ENCODE measurements at places on chromosomes 5 and 9.

DNA sequence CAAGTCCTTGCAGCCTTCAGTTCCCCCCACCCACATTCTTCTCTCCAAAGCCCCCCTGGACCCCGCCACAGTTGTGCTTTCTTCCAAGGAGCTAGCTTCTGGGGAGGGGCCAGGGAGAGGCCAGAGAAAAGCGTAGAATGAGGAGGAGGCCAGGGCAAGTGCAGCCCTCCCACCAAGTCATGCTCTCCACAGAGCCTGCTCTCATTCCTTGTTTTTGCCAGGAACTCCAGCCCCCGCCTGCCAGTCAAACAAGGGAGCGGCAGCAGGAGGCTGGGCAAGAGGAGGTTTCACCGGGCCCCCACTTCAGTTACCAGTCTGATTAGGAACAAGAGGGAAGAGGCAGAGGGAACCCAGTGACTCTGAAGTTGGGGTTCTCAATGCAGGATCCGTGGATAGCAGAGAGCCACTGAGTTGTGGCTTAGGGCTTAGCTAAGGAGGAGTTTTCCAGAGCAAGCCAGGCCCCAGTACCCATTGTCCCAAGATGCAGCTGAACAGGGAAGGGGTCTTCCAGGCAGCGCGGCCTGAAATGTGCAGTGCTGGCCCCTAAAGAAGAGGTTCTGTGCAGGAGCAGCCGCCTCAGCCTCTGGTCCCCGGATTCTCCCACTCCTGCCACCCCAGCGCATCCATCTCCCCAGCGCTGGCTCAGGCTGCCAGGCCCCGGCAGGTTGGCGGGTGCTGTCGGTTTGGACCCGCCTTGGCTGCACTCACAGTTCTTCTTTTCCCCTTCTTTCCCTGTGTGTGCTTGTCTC, 120.6 kb downstream of the DAB2IP start:
- H3K27me3 ChIP-seq: no peaks in the 10 kb centered on the region
- no peaks in the 10 kb centered on the region for H3K36me3 ChIP-seq
- no peaks in the 10 kb centered on the region for H3K4me1 ChIP-seq

DNA sequence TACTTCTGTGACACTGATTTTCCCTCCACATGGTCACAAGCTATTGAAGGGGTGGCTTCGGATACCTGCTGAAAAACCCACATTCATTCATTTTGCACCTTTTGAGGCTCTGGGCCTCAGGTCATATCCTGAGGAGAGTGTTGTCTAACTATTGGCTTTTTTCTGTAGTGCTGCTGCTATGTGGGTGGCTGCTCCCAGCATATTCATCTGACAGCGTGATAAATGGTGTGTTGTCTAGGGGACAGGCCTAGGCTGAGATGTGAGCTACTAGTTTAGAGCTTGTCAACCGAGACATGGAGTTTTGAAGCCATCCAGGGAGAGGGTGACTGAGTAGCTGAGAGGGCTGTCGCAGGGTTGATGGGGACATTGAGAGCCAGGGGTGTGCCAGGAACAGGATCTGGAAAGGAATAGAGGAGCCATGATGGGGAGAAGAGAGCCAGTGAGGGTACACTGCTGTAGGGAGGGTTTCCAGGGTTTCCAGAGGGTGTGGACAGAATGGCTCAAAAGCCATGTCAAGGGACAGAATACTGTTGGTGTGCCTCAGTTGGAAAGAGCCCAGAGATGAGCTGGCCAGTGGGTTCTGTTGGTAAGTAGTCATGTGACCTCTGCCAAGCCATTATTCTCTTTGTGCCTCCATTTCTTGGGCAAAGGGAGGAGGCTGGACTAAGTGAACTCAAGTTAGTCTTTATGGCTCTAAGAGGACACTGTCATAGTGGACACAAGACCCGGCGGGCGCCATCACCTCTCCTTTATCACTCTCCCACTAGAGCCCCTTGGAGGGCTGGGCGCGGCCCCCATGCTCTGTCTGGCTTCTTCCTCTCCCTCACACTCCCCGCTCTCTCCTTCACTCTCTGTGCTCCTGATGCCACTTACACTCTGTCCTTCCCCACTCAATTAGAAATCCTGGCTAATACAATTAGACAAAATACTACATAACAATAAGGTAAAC, 19.9 kb downstream of the ADCY2 start:
- no peaks in the 10 kb centered on the region for H3K4me1 ChIP-seq
- H3K27me3 ChIP-seq: no peaks in the 10 kb centered on the region
- H3K36me3 ChIP-seq: no peaks in the 10 kb centered on the region
- DNase-seq: no peak

DNA sequence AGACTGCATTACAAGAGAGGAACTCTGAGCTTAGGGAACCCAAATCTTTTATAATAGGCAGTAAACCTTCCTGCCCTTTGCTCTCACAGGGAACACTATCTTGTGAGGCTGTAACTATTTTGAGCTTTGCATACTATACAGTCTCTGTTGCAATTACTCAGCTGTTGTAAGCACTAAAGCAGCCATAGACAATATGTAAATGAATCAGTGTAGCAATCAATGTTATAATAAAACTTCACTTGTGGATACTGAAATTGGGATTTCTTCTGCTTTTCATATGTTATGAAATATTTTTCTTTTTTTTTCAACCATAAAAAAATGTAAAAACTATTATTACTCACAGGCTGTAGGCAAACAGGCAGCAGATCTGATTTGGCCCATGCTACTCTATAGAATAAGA, 16.7 kb upstream of the UBQLN1 start:
- no peak overlapping the region for H3K27ac ChIP-seq
- H3K36me3 ChIP-seq: no peaks in the 10 kb centered on the region
- H3K4me1 ChIP-seq: no peaks in the 10 kb centered on the region

DNA sequence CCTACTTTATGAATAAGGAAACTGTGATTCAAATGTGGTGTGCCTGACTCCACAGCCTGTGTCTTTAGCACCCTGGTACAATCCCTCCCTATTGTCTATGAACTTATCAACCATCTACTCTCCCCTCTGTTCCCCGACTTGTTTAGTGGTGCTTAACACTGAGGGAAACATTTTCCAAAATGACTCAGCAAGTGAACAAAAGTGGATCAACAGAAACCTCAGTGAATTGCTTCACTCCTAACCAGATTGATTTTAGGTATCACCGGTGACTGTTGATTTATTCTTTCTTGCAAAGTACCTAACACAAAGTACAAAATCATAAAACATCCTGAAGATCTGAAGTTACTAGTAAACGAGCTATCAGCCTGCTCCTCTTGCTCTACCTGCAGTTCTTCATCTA, 42.1 kb upstream of the RAPGEF6 start:
- H3K27ac ChIP-seq: no peak overlapping the region
- DNase-seq: no peak
- no peak overlapping the region for H3K4me3 ChIP-seq
- H3K36me3 ChIP-seq: peaks cover 61% of the 10 kb centered on the region

DNA sequence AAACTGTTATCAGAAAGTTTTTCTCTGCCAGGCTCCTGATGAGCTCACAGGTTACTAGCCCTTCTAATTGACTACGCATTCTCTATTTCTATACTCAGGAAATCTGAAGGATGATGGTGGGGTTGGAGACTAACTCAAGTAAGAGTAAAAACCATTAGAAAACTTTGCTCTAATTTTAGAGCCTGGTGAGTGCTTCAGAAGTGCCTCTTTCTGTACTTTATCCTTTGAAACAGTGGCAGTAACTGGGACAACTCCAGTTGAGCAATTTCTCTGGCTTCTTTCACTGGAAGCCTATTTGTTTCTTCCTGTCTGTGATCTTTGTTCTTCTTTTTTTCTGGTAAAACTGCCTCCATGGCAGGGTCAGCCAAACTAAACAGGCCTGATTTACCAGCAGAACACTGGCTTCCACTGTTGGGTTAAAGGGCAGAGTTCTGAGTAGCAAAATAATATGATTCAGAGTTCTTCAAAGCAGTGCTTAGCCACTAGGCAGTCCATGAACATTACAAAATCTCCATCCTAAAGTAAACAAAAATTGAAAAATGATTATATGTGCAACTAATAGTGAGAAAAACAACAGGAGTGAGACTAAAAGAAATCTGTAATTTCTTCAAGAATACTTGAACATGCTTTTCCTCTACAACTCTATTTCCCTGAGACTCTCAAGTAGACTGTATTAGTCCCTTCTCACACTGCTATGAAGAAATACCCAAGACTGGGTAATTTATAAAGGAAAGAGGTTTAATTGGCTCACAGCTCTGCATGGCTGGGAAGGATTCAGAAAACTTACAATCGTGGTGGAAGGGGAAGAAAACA, 79.8 kb downstream of the MROH2B start:
- DNase-seq: no peak
- H3K4me1 ChIP-seq: no peaks in the 10 kb centered on the region
- no peak overlapping the region for H3K4me3 ChIP-seq
- no peak overlapping the region for H3K27ac ChIP-seq
- no peaks in the 10 kb centered on the region for H3K36me3 ChIP-seq

DNA sequence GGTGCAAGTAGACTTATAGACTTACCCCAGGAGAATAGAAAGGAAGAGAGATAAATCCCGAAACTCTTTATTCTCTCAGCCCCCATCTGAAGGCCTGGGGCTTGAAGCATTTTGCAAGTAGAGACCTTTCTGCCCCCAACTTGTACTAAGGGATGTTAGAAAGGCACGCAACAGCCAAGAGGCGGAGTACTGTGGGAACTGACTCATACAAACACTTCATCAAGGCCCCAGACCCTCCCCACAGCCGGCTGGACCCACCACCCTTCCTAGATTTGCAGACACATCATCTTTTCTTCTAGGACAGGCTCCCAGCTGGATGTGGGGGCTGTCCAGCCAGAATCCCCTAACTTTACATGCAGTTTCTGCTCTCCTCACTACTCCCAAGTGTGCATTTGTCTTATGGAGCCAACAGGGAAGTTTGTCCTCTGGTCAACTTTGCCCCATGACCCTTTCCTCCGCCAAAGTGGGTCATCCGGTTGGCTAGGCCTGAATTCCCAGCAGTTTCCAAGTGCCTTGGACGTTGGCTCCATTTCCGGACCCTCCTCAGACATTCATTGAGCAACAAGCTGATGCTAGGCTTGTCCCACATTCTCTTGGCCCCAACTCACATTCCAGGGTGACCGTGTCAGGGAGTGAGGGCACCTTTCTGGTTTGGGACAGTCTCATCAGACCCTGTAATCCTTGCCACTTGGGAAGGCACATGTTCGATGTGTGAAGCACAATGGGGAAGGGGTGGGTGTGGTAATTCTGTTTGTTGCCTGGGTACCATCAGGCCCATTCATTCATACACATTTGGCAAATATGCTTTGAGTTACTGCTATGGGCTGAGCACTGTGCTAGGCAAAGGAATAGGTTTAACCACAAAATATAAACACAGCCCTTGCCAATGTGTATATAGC, 64.6 kb downstream of the ABLIM3 start:
- no peaks in the 10 kb centered on the region for H3K4me1 ChIP-seq
- H3K27ac ChIP-seq: no peak overlapping the region
- H3K27me3 ChIP-seq: no peaks in the 10 kb centered on the region

DNA sequence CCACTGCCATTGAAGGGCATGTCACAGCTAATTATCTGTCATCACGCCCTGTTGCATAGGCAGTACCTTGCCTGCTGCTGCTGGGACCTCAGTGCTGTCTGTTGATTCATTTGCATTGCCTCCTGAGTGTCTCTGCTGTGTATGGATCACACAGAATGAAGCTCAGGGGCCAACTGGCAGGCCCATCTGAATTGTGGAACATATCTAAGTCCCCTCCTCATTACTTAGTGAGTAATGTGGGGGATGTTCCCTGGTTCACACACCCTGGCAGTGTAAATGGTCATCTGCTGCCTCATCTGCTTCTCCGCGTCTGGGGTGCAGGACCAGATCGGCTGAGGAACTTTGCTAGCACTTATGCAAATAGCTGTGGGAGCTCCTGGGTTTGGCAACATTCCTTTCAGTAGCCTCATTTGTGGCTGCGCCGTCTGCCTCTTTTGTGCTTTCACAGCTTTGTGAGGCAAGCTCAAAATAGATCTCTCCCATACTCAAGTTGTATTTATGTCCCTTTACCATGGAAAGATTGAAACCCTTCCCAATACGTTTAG, 25.4 kb downstream of the TYRP1 start:
- no peak overlapping the region for H3K4me3 ChIP-seq
- no peak overlapping the region for H3K27ac ChIP-seq
- no peak for DNase-seq
- no peaks in the 10 kb centered on the region for H3K4me1 ChIP-seq

DNA sequence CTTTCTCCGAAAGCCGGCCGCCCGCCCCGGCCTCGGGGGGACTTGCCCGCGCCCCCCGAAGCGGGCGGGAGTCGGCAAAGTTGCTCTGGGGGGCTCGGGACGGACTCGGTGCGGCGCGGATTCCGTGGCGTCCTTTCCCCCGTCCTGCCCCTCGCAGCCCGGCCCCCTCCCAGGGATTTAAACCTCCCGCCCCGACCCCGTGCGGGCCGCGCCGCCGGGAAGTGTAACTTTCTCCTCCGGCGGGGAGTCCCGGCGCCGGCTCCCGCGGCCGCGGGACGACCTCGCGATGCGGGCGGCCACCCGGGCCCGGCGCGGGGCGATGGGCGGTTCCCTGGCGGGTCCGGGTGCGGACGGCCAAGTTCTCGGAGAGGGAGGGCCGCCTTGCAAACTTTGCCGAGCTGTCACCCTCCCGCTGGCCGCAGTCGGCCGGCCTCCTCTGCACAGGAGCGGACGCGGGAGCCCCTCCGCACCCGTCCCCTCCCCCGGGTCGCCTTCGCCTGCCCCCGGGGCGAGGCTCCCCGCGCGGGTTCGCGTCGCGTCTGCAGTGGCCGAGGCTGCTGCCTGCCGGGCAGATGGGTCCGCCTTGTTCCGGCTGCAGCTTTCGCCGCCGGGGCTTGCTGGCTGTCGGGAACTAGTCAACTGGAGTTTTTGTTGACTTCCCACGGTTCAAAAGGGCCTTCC, 732 bp downstream of the PBX3 start:
- peak overlapping the region; percentile 84 for H3K27ac ChIP-seq
- peak; percentile 62 for DNase-seq
- peaks cover 31% of the 10 kb centered on the region for H3K4me1 ChIP-seq
- peaks cover 13% of the 10 kb centered on the region for H3K36me3 ChIP-seq
- peaks cover 25% of the 10 kb centered on the region for H3K27me3 ChIP-seq

DNA sequence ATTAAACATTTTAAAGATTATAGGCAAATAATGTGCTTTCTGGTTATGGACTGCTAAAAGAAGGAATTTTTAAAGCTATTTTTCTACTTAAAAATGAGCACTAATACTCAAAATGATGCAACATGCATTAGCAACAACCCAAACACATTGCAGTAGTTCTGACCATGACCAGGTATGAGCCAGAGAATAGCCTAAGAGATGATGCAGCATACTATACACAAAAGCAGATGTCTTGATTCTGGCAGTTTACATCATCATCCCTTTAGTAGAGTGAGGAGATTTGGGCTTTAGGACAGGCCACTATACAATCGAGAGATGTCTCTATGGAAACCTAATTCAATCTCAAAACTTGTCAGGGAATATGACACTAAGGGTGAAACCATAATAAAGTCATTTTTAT, 307.1 kb downstream of the PRR16 start:
- no peaks in the 10 kb centered on the region for H3K36me3 ChIP-seq
- no peaks in the 10 kb centered on the region for H3K27me3 ChIP-seq
- no peak for DNase-seq
- no peak overlapping the region for H3K4me3 ChIP-seq

DNA sequence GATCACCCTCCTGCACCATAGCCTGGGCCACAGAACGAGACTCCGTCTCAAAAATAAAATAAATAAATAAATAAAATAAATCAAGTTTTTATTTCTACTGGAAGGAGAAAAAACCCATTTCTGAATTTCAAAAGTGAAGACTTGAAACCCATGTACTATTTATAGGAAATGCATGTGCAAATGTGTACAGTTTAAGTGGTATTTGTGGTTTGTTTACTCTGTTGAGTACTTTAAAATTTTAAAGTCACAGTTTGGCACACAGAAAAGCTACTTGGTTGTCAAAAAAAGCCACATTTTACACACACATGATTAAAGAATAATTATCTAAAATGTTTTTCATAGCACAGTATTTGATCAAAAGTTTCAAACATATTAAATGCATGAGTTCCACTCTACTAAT, 43.6 kb downstream of the NR3C1 start:
- no peaks in the 10 kb centered on the region for H3K27me3 ChIP-seq
- no peak for DNase-seq
- H3K36me3 ChIP-seq: peaks cover 25% of the 10 kb centered on the region
- H3K4me1 ChIP-seq: peaks cover 26% of the 10 kb centered on the region
- no peak overlapping the region for H3K4me3 ChIP-seq
